ENCODE measurements at places on chromosomes 7 and 10.
A peak's percentile ranks its signal among the peaks of the same experiment; 100 is the strongest.

GRCh38 chr7:6375348-6376101, 72.2 kb downstream of the DAGLB start:
- DNase-seq, result no peak

GRCh38 chr7:91492773-91493172, 228.5 kb downstream of the FZD1 start:
- DNase-seq, result no peak

DNA sequence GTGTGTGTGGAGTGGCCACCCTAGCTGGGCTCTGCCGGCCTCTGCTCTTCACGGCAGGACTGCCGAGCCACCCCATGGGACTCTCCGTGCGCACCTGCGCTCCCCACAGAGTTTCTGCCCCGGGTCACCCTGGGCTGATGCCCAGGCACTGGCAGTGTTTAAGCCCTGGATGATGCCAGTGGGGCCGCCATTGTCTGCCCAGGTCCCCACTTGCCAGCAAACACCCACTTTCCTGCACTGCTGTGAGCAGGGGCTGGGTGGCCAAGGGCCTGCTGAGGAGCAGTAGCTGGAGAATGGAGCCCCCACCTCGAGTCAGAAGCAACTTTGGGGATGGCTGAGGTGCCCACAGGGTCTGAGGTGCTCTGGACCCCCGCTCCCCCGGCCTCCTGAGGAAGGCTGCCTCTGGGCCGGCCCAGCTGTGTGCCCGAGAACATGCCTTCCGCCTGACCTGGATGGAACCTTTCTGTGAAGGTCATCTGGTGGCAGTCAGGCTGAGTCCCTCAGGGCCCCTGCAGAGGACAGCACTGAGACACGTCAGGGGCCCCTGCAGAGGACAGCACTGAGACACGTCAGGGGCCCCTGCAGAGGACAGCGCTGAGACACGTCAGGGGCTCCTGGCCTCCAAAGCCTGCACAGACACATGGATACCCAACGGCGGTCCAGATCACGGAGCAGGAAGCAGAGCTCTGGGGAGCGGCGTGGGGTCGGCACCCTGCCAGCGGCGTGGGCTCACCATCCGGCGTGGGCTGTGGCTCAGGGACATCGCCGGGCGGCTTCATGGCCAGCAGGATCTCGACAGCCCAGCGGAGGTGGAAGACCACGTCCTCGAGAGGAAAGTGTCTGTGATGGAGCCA, 62.0 kb downstream of the CFAP46 start:
- DNase-seq, result no peak

- no peak for DNase-seq
These were observed 257.3 kb downstream of the TRIL start for GRCh38 chr7:28700790-28701203.

- DNase-seq, result no peak
These were observed 108.9 kb upstream of the ASAH2 start for GRCh38 chr10:50360077-50360850.

GRCh38 chr7:128157906-128158305, 83.2 kb upstream of the LEP start:
- DNase-seq, result no peak

DNA sequence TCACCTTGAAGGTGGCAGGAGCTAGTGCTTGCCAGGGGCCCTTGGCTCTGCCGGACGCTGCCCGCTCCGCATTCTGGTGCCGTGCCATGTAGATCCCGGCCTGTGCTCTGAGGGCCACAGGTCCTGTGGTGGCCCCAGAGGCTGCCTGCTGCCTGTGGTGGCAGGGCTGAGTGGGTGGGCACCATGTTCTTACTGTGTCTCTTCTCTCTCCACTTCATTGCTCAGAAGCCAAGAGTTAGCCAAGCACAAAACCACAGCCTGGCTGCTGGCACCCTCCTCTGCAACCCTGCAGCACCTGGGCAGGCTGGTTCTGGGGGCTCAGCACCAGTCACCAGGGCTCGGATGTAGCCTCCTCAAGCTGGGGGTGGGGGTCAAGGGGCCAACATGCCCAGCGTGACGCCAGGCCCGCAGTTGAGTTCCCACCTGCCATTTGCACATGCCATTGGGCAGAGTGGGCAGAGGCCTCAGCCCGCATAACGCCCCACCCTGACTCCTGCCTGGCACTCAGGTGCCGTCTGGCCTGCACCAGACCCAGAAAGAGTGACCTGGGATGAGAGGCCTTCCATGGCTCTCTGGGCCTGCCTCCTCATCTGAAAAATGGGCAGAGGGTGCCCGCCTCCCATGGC, 16.3 kb downstream of the ZMIZ1 start:
- DNase-seq, result no peak

- peak; percentile 76 for DNase-seq
These were observed 104.5 kb downstream of the CXCL12 start for GRCh38 chr10:44280226-44281014.

DNA sequence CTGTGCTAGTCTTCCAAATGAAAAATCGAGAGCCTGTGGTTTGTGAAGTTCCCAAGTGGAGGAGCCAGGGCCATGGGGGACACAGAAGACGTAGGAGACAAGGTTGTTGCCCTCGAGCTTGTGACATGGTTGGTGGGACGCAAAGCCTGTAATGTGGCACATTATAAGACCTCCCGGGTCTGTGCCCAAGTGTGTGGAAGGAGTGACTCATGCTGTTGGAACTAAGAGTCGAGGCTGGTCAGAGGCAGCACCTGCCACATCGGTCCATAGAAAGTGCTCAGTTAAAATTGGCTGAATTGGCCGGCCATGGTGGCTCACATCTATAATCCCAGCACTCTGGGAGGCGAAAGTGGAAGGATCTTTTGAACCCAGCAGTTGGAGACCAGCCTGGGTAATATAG, 27.0 kb upstream of the PODXL start:
- DNase-seq, result no peak

DNA sequence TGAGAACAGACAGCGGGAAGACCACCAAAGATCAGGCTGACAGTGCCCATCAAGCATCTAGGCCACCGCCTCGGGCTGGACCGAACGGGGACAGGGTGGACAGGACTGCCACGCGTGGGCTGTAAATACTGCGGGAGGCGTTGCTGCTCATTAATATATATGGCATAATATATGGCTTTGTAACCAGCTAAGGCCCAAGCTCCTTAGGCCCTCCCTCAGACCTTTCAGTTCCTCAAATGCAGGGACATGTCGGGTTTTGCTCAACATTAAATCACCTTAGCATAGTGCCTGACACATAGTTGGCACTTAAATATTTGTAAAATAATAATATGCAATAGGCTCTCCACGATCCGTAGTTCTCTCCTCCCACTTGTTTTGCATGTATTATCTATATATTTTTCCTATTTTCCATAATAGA, 402 bp upstream of the TMEM168 start:
- no peak for DNase-seq

GRCh38 chr10:112789248-112789647, 160.8 kb upstream of the TCF7L2 start:
- no peak for DNase-seq

- no peak for DNase-seq
These were observed 180.2 kb downstream of the PRKCQ start for GRCh38 chr10:6399879-6400278.

- peak; percentile 84 for DNase-seq
These were observed 19.7 kb downstream of the MXI1 start for GRCh38 chr10:110226926-110227641.

DNA sequence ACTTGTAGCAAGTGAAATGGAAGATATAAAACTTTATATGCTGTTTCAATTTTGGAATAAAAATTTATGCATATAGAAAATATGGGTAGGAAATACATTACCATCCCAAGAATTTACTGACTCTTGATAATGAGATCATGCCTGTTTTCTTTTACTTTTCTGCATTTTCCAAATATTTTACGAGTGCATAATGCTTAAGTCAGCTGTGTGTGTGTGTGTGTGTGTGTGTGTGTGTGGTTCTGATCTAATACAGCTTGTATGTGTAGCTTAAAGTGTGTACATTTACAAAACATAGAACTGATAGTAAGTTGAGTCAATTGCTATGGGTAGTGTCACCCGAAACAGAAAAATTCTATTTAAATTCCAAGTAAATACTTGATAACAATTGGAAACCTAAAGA, 315.9 kb upstream of the LRRN3 start:
- DNase-seq, result no peak

GRCh38 chr10:69864321-69864720, 62.6 kb downstream of the COL13A1 start:
- DNase-seq, result no peak

- DNase-seq, result no peak
These were observed 47.8 kb upstream of the TMEM243 start for GRCh38 chr7:87267239-87267900.

DNA sequence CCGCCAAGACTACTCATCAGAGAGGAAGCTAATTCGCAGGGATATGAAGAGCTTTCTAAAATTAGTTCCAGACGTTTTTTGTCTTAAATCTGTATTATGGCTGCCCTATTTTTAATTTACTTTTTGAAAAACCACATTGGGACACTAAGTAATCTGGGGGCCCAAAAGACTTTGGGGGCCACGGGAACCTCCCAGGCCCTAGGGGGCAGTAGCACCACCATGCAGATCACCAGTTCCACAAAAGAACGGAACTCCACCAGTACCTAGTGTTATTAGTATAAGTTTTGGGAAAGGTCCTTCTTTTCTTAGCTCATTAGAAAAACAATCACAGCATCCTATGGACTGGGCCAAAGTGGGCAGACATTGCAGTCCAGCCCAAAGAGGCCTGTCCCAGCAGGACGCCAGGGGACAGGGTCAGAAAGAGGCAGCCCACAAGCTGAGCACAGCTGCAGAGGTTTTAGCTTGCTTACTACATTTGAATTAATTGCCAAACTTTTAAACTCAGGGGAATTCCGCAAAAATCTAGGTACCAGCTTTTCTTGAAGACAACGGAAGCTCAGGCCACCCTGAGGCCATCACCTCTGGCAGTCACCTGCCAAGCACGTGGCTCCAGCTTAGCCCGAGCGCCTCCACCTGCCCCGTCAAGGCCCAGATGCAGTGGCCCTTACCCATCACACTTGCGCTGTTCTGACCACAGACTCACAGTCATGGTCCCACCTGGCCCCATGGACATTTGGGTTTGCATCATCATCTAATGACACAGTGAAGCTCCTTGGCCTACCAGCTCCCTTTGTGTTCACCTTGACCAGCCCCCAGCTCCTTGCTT, 74.8 kb downstream of the PARP12 start:
- DNase-seq, result no peak

DNA sequence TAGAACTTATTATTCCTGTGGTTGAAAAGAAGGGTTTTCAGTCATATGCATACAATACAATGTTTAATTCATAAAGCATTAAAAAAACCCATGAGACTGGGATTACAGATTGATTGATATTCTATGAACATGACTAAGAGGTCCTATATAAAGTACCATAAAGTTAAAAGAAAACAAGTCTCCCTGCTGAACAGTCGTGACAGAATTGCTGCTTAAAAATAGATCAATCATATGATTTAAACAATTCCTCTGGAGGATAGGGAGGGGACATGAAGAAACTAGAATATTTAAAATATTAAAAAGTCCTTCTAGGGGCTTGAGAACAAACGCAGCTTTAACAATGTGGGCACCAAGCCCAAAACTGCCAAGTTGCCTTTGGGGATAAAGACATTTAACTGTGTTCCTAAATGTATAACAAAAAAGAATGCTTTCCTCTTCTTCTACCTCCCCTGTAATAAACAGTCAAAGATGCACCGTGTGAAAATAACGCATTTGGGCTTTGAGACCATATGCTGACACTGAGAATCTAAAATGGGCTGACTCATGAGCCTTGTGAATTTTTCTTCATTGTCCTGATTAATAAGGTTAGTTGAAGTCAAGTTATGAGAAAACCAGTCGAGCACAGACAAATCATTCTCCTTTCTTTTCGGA, 25.8 kb downstream of the TWIST1 start:
- DNase-seq, result no peak

DNA sequence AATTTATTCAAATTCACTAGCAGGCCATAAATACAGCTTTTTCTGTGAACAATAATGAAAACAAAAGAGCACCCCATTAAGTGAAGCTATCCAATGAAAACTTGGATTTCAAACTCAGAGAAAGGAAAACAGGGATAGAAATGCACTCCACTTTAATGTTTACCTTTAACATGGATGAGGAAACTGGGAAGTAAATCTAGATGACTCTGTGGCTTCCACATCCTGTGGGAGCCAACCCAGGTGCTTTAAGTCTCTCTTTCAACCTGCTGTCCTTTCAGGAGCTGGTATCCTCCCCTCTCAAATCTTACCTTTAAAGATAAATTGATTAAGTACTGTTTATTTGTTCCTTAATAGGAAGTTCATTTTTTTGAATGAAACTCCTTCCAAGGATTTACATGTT, 21.5 kb upstream of the SGMS1 start:
- DNase-seq, result no peak

- no peak for DNase-seq
These were observed 44.4 kb downstream of the ALOX5 start for GRCh38 chr10:45418417-45418848.

DNA sequence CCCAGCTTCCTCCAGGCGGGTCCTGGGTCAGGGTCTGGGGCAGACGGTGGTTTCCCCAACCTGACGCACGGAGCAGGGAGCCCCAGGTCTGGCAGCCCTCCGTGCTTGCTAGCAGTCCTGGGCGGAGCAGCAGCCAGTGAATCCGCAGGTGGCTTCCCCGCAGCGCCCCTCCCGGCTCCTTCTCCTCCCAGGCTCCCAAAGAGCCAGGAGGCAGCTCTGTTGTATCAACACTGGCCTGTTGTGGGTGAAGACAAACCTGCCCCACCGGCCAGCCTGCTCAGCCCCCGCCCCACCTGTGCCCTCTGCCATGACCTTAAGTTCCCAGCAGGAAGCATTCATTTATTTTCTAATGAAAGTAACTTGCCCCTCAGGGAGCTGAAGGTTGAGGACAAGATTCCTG, 24.0 kb upstream of the TMEM213 start:
- DNase-seq, result no peak

DNA sequence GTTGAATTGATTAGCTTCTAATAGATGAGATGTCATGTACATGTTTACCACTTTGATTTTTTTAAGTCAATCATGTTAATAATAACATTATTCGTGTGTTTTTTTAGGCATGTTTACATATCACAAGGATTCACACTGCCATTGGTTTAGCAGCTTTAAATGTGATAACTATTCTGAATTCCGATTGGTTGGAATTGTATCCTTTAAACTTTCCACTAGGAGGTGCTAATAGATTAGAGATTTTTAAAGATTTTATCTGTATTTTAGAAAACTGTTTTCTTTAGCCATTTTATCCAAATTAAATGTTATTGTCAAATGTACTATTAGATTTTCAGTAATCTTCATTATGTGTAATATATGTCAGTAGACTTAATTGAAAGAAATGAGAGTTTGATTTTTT, 83.2 kb downstream of the HECTD2 start:
- no peak for DNase-seq

GRCh38 chr7:754531-755412, 27.7 kb upstream of the PRKAR1B start:
- no peak for DNase-seq

DNA sequence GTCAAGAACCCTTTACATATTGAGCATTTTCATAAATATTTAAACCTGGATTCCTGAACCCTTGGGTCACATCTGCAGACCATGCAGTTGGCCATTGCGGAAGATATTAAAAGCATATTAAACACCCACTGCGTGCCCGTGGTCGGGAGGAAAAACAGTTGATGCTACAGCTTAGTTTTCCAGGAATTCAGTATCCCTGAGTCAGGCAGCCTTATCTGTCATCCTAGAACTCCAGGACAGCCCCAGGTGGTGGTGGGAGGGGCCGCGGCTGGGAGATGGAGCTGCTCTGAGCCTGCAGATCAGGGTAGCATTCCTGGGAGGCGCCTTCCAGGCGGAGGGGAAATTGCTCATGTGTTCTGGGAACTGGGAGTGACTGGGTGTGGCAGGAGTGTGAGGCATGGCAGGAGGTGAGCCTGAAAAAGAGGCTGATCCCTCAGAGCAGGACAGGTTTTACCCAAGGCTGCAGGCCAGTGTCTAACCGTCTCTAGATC, 222.9 kb upstream of the SH2B2 start:
- no peak for DNase-seq

Data from femur (tissue), 1 donor.